ENCODE measurements at places on chromosomes 7 and 10.

DNA sequence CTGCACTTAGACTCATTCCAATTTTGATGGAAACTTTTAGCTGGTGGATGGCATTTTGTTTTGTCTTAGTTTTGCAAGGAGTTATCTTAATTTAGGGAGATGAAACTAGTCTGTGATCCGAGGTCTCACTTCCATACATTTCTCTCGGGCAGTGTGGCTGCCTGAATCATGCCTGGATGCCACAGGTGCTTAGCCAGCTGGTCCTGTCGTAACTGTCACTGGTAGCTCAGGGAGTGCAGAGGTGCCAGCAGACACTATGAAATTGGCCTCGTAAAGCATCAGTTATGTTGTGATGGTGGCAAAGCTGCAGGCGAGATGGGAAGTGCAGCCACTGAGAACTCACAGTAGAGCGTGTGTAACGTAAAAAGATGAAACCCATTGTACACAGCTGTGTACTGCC lies 74.9 kb downstream of the EGFR start:
- no peak for DNase-seq

- DNase-seq = no peak
Measured at GRCh38 chr10:16491933-16492332, 29.7 kb downstream of the C1QL3 start.

GRCh38 chr7:152054367-152055230 lies 29.1 kb downstream of the GALNT11 start:
- no peak for DNase-seq

GRCh38 chr10:97770255-97770654 lies 1.5 kb downstream of the SFRP5 start:
- no peak for DNase-seq

DNA sequence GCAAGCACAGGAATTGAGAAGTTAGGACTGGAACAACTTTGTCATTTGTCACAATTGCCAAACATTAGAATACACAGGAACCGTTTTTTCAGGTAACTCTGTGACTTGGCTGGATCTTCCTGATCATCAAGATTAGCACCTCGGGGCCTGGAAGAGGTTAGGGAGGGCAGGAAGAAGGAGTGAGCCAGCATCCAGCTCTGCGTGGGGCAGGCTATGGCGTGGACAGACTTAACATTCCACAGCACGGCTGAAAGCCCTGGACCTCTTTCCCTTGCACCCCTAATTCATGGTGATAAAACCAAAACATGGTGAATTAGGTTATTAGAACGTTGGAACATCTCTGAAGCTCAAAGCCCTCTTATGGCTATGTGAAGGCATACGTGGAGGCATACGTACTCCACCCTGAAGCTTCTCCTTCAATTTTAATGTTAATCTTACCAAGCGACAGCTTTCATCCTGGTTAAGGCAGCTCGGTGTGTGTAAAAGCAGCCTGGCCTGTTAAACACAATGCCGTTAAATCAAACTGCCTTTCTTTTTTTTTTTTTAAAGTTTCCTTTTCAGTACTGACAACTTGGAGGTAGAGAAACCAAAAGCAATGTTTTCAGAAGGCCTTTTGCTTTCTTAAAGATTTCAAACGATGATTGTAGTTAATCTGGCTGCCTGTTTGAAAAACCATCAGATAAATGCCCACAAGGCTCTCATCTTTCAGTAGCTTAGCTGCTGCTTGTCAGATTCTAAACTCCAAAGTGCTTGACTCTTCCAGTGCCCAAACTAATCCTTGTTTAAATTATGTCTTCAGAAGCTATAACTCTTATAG lies 4.5 kb downstream of the GRK5 start:
- no peak for DNase-seq

GRCh38 chr10:68861253-68861652 lies 33.9 kb downstream of the STOX1 start:
- no peak for DNase-seq

GRCh38 chr10:95309958-95310357 lies 19.2 kb upstream of the PDLIM1 start:
- DNase-seq = no peak

GRCh38 chr7:67448271-67448670 lies 451.6 kb downstream of the TYW1 start:
- no peak for DNase-seq

GRCh38 chr10:77405771-77406241 lies 231.8 kb downstream of the KCNMA1 start:
- no peak for DNase-seq

GRCh38 chr10:11049806-11050205 lies 32.1 kb downstream of the CELF2 start:
- DNase-seq = no peak

- DNase-seq = no peak
Measured at GRCh38 chr10:122165484-122166276, 105.4 kb upstream of the BTBD16 start.

- DNase-seq = peak; percentile 23
Measured at GRCh38 chr7:104980841-104981671, 32.9 kb upstream of the KMT2E start.

DNA sequence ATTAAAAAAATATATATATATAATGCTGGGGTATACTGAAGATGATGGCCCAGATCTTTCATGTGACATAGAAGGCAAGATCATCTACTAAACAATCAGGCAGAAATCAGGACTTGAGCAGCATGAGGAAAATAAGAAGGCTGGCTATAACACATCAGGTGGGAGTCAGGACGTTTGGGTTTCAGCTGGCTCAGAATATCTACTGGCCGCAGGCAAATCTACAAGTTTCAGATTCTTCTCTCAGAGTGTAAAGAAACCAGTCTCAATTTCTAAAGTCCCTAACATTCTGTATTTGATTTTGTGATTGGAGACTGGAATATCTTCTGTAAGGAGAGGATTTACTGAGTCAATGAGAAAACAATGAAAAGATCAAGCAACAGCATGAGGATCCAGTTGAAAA lies 37.7 kb upstream of the FAM3C start:
- DNase-seq = no peak

GRCh38 chr10:29039677-29040189 lies 249.1 kb upstream of the LYZL1 start:
- DNase-seq = no peak

GRCh38 chr10:28734938-28735759 lies 57.8 kb downstream of the BAMBI start:
- DNase-seq = no peak

DNA sequence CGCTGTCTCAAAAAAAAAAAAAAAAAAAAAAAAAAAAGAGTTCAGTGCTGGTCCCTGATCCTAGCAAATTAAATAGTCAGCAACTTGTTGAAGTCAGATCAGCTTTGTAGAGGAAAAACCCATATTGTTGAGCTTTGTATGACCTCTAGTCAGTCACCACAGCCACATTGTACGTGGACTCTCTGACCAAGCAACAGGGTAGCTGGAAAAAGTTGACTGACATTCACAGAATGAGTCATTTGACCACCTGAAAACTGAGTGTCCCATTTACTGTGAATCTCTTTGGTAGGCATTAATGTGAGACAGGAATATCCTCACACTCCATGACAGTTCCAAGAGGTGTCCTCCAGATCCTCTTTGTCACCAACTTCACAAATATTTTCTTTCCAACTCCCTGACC lies 371.1 kb downstream of the LRRTM3 start:
- no peak for DNase-seq

DNA sequence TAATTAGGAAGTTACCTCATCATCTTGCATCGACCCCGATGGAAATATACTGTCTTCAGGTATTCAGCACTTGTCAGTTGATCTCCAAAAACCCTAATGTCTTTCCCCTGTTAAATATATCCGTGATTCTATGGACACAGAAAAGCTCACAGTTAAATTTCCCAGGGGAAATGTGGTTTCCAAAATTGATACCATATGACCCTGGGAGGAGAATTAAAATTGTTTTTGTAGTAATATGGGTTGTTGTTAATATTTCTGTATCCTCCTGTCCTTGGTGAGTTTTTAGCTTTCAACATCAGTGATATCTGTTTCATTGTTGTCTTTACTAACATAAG lies 132.1 kb downstream of the CELF2 start:
- DNase-seq = no peak

DNA sequence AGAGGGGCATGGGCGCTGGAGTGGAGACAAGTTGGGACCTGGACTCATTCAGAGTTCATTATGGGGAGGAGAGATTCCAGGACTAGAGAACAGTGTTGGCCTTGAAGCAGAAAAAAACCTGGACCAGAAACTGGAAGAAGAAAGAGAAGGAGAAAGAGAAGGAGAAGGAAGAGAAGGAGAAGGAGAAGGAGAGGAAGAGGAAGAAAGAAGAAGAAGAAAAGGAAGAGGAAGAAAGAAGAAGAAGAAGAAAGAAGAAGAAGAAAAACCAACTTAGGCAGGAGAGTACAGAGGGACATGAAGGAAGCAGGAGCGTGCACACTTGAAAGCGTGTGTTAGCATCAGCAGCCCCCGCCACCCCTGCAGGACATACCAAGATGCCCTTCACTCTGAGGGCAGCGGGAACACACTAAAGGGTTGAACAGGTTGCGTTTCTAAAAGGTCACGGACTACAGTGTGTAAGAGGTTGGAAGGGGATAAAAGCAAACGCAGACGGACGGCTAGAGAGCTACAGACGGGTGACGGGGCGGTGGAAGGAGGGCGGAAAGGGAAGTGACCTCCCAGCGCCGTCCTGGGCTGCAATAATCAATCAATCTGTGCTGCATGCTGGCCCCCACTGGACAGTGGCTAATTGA lies 95.3 kb downstream of the SEC61G start:
- no peak for DNase-seq

DNA sequence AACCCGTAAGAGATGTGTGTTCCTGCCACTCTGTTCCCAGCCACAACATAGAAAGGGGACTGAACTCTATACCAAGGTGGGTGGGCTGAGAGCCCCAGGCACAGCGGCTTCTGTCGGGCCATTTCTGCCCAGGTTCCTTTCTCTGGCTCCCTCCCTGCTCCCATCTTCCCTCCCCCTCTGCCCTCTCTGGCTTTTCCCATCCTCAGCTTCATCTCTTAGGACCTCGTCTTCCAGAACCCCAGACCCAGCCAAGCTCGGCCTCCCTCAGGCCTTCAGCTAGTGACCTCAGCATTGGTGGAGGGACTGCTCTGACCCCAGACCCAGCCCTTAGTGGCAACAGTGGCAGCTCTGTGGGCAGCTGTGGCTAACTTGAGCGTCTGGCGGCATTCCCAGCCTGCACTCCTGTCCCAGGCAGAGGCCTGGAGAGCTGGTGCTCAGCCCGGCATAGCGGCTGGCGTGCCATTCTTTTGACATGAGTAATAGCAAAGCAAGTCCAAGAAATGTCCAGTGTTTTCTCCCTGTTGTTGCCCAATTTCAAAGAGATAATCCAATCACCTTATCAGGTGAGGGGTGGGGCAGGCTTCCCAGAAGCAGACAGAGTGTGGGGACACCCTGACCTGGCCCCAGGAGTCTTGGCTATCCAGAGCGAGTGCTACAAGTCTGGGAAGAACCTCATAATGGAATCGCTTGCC lies 15.9 kb downstream of the PTPRE start:
- no peak for DNase-seq

DNA sequence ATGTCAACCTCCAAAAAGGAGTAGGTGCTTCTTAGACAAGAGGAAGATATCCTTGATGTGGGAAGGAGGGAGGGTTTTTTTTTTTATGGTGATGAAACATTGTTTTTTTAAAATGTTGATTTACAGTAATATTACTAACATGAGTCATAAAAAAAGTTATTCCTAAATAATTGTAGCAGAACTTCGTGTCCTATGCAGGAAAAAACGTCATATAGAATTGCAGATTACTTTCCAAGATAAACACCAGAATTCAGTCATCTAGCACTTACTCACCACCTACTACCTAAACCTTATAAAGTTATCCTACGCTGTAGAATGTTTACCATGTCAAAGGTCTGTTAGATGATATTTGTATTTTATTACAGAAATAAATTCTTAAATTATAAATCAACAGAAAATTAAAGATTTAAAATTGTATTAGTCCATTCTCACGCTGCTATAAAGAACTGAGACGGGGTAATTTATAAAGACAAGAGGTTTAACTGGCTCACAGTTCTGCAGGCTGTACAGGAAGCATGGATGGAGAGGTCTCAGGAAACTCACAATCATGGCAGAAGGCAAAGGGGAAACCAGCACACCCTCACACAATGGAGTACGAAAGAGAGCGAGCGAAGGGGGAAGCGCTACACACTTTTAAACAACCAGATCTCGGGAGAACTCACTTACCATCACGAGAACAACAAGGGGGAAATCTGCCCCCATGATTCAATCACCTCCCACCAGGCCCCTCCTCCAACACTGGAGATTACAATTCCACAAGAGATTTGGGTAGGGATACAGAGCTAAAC lies 105.2 kb upstream of the NEBL start:
- no peak for DNase-seq

DNA sequence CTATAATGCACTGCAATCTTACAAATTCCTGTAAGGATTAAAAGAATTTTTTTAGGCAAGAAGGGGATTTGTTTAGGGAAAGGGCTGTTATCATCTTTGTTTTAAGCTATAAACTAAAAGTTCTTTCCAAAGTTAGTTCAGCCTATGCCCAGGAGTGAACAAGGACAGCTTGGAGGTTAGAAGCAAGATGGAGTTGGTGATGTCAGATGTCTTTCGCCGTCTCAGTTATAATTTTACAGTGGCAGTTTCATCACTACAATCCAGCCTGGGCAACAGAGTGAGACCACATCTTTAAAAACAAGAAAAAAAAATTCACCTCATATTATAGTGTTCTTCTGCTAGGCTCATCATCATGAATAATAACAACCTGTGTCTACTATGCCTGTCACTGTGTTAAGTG lies 2.1 kb upstream of the TOMM7 start:
- no peak for DNase-seq

- DNase-seq = no peak
Measured at GRCh38 chr10:28679581-28680357, 2.4 kb downstream of the BAMBI start.

DNA sequence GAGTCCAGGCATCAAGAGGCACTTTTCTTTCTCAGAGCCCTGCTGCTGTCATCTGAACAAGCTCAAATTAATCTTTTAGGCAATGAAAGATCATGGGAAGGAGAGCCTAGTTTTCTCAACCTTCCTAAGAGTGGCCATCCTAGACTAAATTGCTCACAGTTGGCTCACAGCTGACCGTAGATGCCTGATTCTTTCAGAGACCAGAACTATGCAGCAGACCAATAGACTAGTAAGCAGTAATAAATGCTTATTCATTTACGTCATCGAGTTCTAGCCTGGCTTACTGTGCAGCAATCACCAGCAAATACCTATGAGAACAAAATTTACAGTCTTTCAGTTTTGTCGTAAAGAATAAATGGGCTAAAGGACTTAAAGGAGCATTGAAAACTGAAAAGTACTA lies 602.9 kb upstream of the GHITM start:
- no peak for DNase-seq

GRCh38 chr7:16066805-16067459 lies 354.4 kb downstream of the CRPPA start:
- no peak for DNase-seq

DNA sequence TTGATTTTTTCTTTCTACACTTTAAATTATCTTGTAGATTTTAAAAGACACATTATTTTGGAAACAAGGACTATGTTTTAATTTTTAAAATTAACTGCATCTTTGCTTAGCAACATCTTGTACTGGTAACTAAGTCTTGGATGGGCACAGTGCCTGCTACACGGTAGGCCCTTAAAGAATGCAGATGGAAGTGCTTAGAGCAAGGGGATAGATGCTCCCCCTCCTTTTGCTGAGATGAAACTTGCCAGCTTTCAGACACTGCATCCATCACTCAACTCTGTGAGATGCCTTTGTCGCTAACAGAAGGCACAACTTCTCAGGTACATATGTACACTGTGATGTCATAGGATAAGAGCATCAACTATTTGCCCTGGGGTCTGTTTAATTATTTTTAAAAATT lies 103.9 kb downstream of the LRRC18 start:
- no peak for DNase-seq

GRCh38 chr10:110057456-110057855 lies 49.7 kb downstream of the ADD3 start:
- DNase-seq = no peak

- DNase-seq = no peak
Measured at GRCh38 chr7:134435161-134435920, 23.6 kb downstream of the AKR1B1 start.
